CD14-positive monocyte (primary cell): ENCODE measurements at places on chromosomes 6 and 20. TPM values are rescaled to one million over a fixed set of nuclear protein-coding genes. Genes with fewer than 3 reads are reported as not detected.
A peak's percentile ranks its signal among the peaks of the same experiment; 100 is the strongest.

DNA sequence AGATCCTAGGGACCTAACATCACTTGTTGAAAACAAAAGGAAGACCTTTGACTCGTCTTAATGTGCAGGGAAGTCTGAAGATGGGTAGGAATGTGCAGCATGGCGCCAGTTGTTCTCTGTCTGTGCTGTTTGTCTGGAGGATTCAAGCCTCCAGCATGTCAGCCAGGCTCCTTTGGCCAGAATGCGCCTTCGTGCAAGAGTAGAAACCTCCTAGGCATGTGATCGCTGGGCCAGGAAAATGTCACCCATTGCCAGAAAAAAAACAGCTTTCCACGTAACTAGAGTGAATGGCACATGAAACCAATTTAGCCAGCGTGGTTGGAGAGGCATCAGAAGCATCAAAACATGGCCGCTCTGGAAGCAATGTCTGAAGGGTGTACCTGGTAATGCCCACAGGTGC, 132.7 kb downstream of the EDN1 start:
- H3K36me3 ChIP-seq, result no peaks in the 10 kb centered on the region
- H3K27ac ChIP-seq, result no peak overlapping the region
- H3K4me3 ChIP-seq, result no peak overlapping the region
- no peak for DNase-seq
- no peaks in the 10 kb centered on the region for H3K4me1 ChIP-seq

DNA sequence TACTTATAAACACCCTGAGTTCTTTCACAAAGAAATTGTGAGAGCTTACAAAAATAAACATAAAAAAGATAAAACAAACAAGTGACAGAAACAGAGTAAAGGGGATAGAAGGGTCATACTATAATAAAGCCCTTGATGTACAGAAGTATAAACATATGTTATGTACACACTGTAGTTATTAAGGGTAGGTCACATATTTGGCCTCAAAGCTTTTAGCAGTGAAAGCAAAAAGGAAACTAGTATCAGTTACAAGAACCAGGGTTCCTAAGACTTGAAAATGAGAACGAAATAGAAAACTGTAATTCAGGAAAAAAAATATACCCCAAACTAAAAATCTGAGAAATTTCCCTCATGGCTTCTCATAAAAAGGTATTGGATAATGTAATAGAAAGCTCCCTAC, 380.6 kb downstream of the HDGFL1 start:
- H3K4me3 ChIP-seq, result no peak overlapping the region
- no peak for DNase-seq
- H3K4me1 ChIP-seq, result no peaks in the 10 kb centered on the region
- no peak overlapping the region for H3K27ac ChIP-seq

DNA sequence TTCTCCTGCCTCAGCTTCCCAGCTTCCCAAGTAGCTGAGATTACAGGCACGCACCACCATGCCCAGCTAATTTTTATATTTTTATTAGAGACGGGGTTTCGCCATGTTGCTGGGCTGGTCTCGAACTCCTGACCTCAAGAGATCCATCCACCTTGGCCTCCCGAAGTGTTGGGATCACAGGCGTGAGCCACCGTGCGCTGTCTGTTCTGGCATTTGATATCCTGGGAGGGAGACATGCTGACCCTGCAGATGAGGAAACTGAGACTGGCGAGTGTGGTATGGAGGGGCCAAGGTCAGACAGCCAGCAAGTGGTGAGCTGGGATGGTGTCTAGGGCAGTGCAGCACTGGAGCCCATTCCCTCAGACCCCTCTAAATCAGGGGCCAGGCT, 44.6 kb downstream of the SRC start:
- peaks cover 4% of the 10 kb centered on the region for H3K4me1 ChIP-seq
- no peaks in the 10 kb centered on the region for H3K27me3 ChIP-seq
- peaks cover 27% of the 10 kb centered on the region for H3K36me3 ChIP-seq

GRCh38 chr20:46169245-46170171, 51.4 kb downstream of the CD40 start:
- H3K4me3 ChIP-seq, result no peak overlapping the region
- H3K4me1 ChIP-seq, result no peaks in the 10 kb centered on the region
- no peak for DNase-seq
- peaks cover 17% of the 10 kb centered on the region for H3K27me3 ChIP-seq
- no peak overlapping the region for H3K27ac ChIP-seq
- no peaks in the 10 kb centered on the region for H3K36me3 ChIP-seq

GRCh38 chr6:35094183-35094582, 47.0 kb downstream of the TCP11 start:
- no peak overlapping the region for H3K4me3 ChIP-seq
- H3K36me3 ChIP-seq, result peaks cover 28% of the 10 kb centered on the region
- H3K4me1 ChIP-seq, result no peaks in the 10 kb centered on the region
- no peak for DNase-seq
- no peak overlapping the region for H3K27ac ChIP-seq

DNA sequence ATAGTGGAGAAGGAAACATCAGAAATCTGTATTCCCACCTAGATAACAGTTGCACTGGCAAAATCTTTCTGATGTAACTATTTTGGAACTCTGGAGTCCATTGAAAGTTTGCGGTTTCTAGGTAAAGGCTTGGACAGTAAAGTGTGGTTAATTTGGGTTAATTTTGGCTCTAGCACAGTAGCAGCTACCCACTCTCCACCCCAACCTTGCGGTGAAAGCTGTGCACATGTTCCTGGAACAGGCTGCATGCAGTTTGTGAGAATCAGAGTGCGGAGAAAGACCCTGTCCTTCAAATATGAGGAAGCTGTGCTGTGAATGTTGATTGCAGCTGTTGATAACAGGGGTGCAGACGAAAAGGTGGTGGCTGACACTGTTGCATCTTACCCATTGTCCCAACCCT, 38.4 kb downstream of the SMOC2 start:
- H3K4me3 ChIP-seq, result no peak overlapping the region
- DNase-seq, result no peak
- H3K27me3 ChIP-seq, result no peaks in the 10 kb centered on the region
- H3K36me3 ChIP-seq, result no peaks in the 10 kb centered on the region

DNA sequence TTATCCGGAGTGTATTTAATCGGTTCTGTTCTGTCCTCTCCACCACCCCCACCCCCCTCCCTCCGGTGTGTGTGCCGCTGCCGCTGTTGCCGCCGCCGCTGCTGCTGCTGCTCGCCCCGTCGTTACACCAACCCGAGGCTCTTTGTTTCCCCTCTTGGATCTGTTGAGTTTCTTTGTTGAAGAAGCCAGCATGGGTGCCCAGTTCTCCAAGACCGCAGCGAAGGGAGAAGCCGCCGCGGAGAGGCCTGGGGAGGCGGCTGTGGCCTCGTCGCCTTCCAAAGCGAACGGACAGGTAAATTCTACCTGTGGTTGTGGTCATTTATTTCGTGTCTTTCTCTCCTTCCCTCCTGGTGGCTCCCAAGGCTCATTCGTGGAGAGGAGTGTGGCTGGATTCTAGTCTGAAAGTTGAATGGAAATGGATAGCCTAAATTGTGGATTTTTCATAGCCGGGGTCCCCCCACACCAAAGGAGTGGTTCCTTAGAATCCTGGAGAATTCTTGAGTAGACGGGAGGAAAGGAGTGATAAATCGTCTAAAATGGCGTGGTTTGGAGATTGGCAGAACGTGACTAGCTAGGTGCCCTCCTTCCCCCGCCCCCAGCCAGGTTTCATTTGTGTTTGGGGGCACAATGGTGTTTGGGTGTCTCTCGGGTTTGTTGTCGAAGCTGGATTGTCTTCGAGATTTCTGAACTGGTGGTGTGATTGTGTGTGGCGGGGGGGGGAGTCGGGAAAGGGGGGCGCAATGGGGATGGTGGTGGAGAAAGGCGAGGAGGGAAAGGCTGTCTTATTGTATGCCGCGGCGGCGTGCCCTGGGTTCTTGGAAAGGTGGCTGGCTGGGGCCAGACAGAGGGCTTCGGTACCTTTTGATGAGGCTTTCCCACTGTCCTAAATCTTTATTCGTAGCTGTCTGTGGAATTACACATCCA, 673 bp downstream of the MARCKS start:
- H3K36me3 ChIP-seq, result peaks cover 10% of the 10 kb centered on the region
- peaks cover 25% of the 10 kb centered on the region for H3K4me1 ChIP-seq
- no peak for DNase-seq

GRCh38 chr20:46423342-46423741, 16.9 kb upstream of the ELMO2 start:
- H3K4me1 ChIP-seq, result no peaks in the 10 kb centered on the region
- H3K36me3 ChIP-seq, result no peaks in the 10 kb centered on the region
- H3K27me3 ChIP-seq, result peaks cover 7% of the 10 kb centered on the region
- no peak overlapping the region for H3K4me3 ChIP-seq
- no peak for DNase-seq
- no peak overlapping the region for H3K27ac ChIP-seq

DNA sequence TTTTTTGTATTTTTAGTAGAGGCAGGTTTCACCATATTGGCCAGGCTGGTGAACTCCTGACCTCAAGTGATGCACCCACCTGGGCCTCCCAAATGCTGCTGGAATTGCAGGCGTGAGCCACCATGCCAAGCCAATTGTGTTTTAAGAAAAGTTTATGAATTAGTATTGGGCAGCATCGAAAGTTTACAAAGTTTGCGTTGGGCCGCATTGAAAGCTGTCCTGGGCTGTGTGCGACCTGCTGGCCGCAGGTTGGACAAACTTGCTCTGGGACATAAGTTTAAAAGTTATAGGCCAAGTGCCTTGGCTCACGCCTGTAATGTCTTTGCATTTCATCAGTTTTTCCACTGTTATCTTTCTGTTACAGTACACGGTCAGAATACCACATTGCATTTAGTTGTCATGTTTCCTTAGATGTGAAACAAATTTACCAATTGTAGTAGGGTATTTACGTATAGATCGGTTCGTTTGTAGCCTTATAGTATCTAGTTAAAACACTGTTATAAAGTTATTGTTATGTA, 39.5 kb downstream of the ASXL1 start:
- no peak overlapping the region for H3K27ac ChIP-seq
- DNase-seq, result no peak
- peaks cover 3% of the 10 kb centered on the region for H3K36me3 ChIP-seq
- no peaks in the 10 kb centered on the region for H3K27me3 ChIP-seq
- H3K4me3 ChIP-seq, result no peak overlapping the region
- no peaks in the 10 kb centered on the region for H3K4me1 ChIP-seq

GRCh38 chr6:149863698-149864577, at the start of gene LRP11:
LRP11 (minus strand) TSS chr6:149864359; CDS start chr6:149864020, 339 bp downstream.
- no peaks in the 10 kb centered on the region for H3K36me3 ChIP-seq
- peak within 1 kb of the TSS; percentile 75 for H3K4me3 ChIP-seq
- DNase-seq, result peak; percentile 52
- peaks cover 26% of the 10 kb centered on the region for H3K4me1 ChIP-seq
- no peak within 1 kb of the TSS for H3K27ac ChIP-seq
- H3K27me3 ChIP-seq, result no peaks in the 10 kb centered on the region

DNA sequence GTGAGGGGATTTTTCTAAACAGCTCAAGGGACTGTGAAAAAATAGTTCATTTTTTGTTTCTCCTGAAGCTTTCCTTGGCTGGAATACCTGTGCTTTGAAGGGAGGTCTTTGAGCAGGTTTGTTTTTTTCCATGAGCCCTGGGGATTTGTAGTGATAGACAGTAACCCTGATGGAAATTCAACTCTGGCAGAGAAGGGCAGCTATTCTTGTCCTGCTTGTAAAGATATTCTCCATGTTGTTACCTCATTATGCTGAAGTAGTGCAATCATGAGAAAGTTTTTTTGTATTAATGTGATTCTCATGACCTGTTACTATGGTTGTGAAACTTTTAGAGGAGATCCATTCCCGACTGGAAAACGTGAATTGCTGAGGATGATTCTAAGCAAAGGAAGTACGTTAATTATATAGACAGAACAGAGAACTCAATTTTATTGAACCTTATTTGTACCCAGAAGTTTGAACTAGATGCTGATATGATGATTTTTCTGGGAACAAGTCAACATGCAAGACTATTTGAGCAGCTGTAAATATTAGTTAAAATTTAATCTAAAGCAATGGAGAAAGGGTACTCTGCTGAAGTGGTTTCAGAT, 12.5 kb downstream of the UTRN start:
- peaks cover 63% of the 10 kb centered on the region for H3K36me3 ChIP-seq
- no peak overlapping the region for H3K4me3 ChIP-seq
- no peaks in the 10 kb centered on the region for H3K27me3 ChIP-seq
- H3K4me1 ChIP-seq, result peaks cover 21% of the 10 kb centered on the region
- no peak overlapping the region for H3K27ac ChIP-seq
- DNase-seq, result no peak

DNA sequence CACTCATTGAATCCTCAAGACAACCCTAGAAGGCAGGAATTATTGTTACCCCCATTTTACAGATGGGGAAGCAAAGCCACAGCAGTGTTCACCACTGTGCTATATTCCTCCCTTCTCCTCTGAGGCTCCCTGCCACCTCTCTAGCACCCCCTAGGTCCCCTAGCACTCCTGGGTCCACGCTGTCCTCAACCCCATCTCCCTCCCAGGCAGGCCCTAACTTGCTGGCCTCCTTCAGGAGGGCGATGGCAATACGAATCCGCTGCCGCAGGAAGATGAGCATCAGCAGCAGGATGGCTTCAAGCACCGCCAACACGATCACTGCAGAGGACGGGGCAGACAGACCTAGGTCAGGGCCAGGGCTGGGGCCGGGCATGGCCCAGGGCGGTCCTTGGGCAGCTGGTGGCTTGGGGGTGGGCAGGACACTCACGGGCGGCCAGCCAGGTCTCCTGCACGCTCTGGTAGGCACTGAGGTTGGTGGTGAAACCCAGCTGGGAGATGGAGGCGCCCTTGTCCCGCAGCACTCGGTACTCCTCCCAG, 7.8 kb upstream of the NEU1 start:
- DNase-seq, result no peak
- no peaks in the 10 kb centered on the region for H3K4me1 ChIP-seq
- H3K27me3 ChIP-seq, result no peaks in the 10 kb centered on the region
- no peaks in the 10 kb centered on the region for H3K36me3 ChIP-seq
- no peak overlapping the region for H3K27ac ChIP-seq

- no peak overlapping the region for H3K27ac ChIP-seq
- no peaks in the 10 kb centered on the region for H3K4me1 ChIP-seq
- no peaks in the 10 kb centered on the region for H3K36me3 ChIP-seq
- no peaks in the 10 kb centered on the region for H3K27me3 ChIP-seq
- no peak for DNase-seq
These were observed 125.0 kb downstream of the FYN start for GRCh38 chr6:111748231-111748647.

The TXLNB gene
- 0.08 and 0.25 TPM in 2 replicates for polyA plus RNA-seq

The ASIP gene
- polyA plus RNA-seq, result not detected

The EIF2S2 gene
- polyA plus RNA-seq, result 20.1 TPM

The PACSIN1 gene
- polyA plus RNA-seq, result not detected in 2 replicates
